ENCODE measurements at places on chromosomes 7 and 10.
A peak's percentile ranks its signal among the peaks of the same experiment; 100 is the strongest.

GRCh38 chr7:89232-90019, 102.9 kb upstream of the FAM20C start:
- peak; percentile 17 for DNase-seq

DNA sequence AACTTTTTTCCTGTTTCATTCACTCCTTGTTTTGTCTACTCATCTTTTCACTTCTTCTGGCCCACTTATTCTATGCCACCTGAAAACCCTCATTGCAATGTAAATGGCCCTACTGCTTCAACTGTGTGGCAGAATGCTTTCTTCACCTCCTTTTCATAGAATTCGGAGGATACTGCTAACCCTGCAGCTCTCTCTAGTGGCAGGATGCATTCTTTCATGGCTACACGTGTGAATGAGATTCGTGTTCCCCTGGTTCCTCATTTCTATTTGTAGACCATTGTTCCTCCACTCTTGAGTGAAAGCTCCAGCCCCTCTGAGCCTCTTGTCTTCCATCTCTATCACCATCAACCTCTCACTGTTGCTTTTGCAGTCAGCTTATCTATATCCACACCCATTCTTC, 20.9 kb upstream of the CYP26C1 start:
- no peak for DNase-seq

DNA sequence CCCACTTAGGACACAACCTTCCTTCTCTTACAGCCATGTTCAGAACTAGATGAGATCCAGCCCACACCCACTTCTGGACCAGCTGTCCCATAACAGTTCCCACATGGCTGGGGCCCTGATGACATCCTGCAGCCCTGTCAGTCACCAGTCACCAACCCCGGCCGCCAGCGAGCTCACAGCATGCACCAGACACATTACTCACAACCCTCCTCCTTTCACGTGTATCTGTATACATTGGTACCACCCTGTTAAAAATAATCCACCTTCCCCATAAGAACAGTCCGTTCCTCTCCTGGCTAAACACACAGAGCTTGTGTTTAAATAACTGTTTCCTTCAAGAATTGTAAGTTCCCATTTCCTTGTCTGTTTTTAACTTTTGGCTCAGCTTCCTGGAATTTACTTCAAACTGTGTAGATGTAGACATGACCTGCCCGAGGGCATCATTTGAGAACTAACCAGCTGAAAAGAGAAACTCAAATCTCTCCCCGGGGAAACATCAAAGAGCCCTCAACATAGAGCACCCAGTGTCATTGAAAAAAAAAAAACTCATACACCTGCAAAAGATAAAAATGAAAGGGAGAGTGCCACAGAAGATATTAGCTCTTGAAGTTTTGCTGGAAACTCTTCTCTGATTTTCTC, 26.0 kb upstream of the PRLHR start:
- DNase-seq: no peak

DNA sequence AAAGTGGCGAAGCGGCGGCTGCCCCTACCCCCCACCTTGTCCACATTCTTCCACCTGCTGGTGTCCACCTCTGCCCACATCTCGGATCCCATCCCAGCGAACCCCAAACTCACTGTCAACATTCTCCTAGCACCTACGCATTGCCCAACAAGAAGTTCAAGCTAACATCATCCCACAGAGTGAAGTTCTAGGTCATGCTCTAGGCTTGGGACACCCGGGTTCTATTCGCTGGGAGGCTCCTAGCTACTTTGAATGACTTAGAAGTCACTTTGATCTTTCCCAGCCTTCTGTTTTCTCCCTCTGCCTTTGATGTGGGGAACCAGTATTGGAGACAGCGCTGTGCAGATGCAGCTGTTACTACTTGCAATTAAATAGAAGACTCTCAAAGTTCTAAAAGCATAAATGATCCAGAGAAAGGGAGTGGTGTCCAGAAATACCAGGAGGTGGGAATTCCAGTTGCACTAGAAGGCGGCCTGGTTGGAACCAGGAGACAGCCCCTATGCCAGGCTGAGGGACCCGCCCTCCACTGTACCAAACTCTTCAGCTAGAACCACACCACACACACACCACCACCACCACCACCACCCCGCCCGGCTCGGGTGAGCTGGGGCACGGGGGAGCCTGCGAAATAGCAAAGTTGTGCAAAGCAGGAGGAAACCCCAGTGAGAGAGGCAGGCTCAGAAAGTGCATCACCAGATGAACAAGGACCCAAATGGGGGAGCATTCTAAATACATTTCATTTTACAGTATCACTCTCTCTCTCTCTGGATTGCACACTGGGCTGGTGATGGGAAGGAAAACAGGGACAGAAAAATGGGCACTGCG, 5.5 kb upstream of the VGF start:
- DNase-seq: no peak

DNA sequence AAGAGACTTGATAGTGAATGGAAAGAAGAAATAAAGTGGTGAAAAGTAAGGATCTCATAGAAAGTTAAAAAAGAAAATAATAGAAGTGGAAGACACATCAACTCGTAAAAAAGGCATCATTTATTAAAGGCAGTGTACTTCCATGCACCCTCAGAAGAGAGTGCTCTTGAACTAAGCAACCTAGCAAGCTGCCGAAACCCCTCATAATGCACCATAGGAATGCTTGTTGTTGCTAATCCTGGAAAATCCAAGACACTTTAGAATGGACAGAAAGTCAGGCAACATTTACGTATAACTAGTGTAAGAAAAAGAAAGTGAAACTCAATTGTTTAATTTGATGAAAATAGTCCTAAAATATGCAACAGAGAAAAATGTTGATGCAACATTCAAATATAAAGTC, 12.8 kb downstream of the TFPI2 start:
- no peak for DNase-seq

GRCh38 chr7:98618786-98619185, 1.7 kb downstream of the NPTX2 start:
- DNase-seq: no peak

DNA sequence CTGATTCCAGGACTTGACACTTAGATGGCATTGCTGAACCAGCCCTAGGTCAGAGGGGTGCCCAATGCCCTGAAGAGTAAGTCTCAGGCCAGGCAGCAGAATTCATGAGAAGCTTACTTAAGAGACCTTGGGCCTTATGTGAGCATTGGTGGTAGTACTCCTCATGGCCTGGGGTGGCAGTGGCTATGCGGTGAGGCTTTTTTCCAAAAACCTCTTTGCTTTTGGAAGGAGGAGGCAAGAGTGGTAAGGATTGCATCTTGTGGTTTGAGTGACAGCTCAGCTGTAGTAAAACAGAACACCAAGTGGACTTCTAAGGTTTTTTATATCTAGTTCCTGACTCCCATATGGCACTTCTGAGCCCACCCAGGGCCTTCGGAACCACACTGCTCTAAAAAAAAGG, 459.0 kb upstream of the STEAP1 start:
- no peak for DNase-seq

DNA sequence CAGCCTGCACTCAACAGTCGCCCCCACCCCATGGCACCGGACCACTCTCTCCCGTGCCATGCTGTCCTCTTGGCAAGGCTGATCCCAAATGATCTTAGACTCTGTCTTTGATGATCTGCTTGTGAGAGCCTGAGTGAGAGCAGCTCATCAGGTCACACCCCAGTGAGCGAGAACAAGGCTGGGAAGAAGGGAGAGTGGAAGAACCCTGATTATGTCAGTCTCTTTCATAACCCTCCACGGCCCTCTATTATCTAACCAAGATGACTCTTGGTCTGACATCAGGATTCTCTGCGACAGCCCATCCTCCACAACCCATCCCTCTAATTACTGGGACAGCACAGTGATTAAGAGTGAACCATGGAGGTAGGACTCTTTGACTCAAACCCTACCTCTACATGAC, 53.1 kb upstream of the C7orf33 start:
- no peak for DNase-seq

DNA sequence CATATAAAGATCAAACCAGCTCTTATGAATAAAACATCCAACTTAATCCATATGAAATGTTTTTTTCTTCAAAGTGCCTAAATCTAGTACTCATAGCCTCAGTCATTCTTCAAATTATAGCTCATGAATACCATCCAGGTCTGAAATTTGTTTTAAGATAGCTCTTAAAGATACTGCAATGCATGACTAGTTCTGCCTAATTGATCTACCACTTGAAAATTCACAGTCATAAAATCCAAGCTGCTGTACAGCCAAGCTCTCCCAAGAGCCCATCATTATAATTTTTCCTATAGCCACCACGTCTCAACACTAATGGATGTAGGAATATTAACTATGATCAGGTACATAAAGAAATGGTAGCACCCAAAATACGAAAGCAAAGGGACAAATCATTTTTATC, 87.9 kb upstream of the RNF148 start:
- no peak for DNase-seq

DNA sequence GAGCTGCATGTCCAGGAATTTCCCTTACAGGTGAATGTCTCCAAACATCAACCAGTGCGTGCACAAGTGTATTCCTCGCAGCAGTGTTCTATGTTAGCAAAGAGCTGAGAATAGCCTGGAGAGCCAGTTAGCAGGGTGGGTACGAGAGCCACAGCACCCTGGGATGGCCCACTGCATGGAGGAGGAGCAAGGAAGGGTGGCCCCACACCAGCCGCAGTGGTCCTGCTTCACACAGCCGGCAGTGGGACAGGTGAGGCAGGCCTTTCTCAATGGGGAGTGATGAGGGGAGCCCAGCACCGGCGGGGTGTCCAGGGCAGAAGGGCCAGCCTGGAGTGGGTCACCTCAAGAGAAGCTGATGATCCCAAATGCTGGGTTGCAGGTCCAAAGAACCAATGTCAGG, 240.7 kb downstream of the TCERG1L start:
- peak; percentile 8 for DNase-seq

DNA sequence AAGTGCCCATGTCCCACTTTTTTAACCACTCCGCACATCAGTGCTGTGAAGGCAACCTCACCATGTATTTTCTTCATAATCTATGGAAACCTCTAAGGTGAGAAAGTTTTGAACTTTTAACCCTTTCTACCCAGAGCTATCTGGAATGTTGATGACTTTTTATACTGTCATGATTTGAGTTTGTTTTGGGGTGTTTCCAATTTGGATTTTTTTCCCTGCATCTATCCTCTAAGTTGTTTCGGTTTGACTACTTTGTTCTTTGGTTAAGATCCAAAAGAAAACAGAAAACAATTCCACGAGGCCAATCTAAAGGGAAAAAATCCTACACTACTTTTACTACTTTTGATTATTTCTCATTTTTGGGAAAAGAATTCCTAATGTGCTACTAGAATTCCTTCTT, 279.7 kb downstream of the USP6NL start:
- no peak for DNase-seq

GRCh38 chr10:117092386-117092785, 45.7 kb downstream of the VAX1 start:
- DNase-seq: no peak

GRCh38 chr10:73217628-73218027, 29.4 kb downstream of the DNAJC9 start:
- DNase-seq: no peak

GRCh38 chr7:4631380-4632179, 50.5 kb upstream of the FOXK1 start:
- DNase-seq: no peak

DNA sequence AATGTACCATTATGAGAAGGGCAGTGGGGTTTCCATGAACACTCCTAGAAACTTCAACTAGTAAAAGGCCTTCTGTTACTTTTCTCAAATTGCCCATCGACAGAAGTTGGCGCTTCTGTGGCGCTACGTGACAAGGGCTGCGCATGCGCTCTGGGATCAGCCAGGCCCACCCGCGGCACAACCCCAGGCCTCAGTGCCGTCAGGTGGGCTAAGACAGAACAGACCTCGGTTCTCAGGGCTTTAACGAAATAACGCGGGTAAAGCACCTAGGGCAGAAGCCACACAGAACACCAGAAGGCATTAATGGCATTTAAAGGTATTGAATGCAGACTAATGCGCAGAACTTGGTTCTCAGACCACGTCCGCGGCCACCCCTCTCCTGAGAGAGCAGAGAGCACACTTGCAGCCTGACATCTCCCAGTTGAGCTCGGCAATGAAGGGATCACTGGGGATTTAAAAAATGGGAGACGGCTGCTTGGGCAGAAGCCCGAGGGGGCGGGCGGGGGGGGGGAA, 67.6 kb upstream of the CTNNA3 start:
- peak; percentile 76 for DNase-seq

DNA sequence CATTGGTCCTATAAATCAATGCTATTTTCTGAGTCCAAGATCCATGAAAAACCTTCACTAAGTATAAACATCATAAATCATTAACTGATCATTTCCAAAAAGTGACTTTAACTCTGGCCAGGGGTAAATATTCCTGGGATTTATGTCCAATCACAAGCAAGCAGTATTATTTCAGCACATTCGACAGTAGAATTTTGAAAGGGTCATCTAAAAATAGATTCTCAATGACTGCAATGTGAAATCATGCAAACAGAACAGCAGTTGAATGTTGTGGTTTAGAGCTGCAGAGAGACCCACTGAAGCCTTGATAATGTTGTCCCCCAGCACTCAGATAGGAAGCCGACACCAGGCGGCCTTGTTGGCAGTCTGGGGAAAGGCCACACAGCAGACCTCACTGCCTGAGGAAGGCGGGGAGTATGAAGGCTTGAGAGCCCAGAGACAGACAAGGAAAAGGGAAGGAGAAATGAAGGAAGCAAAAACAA, 38.1 kb downstream of the FAM107B start:
- DNase-seq: no peak

DNA sequence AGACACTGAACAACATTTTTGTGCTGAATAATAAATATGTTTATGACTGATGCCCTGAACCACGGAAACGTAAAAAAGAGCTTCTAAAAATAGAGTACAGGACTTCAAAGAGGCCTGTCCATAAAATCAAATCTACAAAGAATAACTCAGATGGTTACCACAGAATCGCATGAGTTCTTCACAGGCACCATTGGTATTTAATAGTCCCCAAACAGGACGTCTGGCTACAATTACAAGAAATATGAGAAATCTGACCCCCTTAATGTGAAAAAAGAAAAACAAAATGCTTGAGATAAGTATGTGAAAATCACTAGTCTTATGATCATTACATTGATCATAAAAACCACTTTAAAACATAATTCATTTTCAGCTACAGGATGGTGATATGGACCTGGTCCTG, 20.8 kb downstream of the CYTH3 start:
- no peak for DNase-seq

DNA sequence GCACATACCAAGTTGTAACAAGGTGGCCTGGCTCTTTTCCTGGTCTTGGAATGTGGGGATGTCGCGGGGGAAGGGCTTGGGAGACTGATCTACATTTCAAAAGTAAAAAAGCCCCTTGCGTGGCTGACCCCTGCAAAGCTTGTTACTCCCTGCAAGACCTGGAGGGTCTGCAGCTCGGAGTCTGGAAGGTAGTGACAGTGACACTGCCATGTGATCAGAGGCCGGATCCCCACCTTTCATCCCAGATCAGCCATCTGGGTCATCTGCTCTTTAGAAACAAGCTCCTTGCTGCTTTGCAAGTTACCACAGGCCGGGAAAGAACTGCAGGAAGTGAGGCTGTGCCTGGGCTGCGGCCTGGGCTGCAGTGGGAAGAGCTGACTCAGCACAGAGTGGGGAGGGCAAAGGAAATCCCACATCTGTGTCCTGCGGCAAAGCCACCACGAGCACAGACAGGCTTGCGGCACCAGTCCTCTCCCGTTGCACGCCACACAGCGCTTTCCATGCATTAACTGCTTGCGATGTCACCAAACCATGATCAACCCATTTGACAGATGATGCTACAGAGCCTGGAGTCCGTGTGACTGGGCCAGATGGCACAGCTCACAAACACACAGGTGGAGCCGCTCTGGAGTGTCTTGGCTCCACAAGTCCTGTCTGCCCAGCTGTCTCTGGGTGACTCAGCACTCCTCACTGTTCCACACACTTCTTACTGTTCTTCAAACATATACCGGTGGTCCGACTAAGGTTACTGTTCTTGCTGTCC, 97.7 kb downstream of the SH3PXD2A start:
- peak; percentile 49 for DNase-seq

- no peak for DNase-seq
Observed at GRCh38 chr7:5647816-5648215, 133.6 kb downstream of the RNF216 start.
